ENCODE measurements at places on chromosomes 7 and 10. TPM values are rescaled to one million over a fixed set of nuclear protein-coding genes. Genes with fewer than 3 reads are reported as not detected.

DPY19L1 gene
- total RNA-seq, result 52.0 TPM

KIAA1217 gene
- 7.1 TPM for total RNA-seq

TBXAS1 gene
- total RNA-seq, result 2.4 TPM

IKZF1 gene
- total RNA-seq, result not detected

OR6B1 gene
- not detected for total RNA-seq

GBF1 gene
- total RNA-seq, result 71.9 TPM

Measured in smooth muscle cell of the umbilical artery (primary cell).